AG10803 (cell line): ENCODE measurements at places on chromosomes 11 and 22.
A peak's percentile ranks its signal among the peaks of the same experiment; 100 is the strongest.

DNA sequence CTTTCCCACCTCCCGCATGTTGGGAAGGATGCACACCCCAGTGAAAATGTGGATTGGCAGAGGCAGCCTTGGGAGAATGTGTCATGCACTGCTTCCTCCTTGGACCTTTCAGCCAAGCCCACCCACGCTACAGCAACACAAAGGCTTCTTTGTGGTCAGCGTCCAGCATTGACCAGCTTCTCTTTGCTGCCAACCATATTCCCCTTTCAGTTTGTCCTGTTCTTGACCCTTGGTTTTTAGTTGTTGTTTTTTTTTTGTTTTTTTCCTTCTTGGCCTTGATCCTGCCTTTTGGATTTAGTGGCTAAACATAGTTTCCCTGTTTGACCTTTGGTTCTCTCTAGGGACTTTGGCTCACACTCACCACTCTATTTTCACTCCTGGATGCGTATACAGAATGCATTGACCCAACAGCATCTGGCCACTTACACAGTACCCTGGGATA is 573.6 kb downstream of the INSC start:
- no peak for DNase-seq

- DNase-seq: peak; percentile 16
Observed at GRCh38 chr11:1384199-1384970, 5.3 kb upstream of the BRSK2 start.

GRCh38 chr11:69683764-69684333 is 8.7 kb upstream of the LTO1 start:
- no peak for DNase-seq

- no peak for DNase-seq
Observed at GRCh38 chr11:117039900-117040299, 58.3 kb downstream of the SIK3 start.

DNA sequence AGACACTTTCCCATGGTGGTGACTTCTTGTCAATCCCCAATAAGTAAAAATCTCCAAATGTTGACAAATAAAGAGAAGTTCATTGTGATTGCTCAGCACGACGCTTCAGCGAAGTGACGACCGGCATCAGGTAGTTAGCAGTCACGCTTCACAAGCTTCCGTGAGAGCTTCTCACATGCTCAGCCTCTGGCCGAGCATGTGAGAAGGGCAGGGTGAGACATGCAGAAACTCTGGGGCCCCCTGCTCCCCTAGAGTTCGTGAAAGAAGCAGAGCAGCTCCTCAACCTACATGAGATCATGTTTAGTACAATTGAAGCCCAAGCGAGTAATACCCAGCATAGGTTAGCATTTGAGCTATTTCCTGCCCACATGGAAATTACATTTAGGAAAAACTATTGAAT is 4.4 kb upstream of the C11orf16 start:
- DNase-seq: no peak

DNA sequence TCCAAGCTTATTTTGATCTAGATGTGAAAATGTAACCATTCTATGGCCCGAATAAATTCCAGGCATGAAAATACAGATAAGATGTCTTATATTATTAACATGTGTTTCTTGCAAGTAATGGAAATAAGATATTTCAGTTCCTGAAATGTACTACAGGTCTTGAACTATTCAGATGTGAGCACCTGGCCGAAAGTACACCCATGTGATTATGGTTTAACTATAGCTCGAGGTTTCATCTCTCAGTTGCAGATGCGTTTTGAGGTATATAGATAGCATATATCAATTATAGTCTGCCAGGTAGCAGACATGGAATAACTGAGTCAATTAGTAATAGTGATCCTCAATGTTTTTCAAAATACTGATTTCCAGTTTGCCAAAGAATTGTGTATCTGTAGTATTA is 68.3 kb downstream of the DDIAS start:
- no peak for DNase-seq

GRCh38 chr11:128523641-128524040 is 63.7 kb downstream of the ETS1 start:
- peak; percentile 95 for DNase-seq

DNA sequence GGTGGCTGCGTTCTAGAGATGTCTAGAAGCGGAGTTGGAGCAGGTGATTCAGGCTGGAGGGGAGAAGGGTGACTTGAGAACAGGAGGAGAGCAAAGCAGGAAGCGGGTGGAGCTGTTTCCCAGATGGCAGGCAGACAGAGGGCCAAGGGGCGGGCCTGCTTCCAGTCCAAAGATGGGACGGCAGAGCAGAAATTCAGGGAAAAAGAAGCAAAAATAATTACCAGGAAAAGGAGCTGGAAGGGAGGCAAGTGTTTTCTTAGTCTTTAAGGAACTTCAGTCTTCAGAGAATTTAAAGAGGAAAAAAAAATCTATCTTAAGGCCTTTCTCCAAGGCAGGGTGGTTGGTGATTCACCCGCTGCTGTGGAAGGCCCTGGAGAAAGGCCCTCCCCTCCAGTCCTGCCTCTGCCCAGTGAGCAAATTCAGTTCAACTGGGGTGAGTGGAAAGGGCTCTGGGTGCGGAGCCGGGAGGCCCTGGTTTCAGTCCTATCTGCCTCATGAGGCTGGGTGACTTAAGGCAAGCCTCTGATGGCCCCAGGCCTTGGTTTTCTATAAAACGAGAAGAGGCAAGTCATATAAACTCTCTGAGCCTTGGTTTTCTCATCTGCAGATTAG is 4.5 kb upstream of the CREB3L1 start:
- DNase-seq: peak; percentile 84

DNA sequence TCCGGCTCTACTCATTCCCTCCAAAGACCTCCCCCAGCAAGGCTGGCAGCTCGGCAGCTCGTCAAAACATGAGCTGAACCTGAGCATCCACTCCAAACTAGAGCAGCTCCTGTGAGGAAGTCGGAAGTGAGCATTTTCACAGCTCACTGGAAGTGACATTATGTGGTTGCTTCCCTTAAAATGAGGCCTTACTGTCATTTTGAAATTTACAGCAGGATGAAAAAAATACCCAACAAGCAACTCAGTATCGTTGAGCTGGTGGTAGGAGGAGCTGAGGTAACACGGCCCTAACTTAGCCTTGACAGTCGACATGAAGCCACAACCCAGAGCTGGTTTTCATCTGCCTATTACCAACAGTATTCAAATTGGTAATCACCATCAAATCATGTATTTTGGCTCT is 38.0 kb upstream of the ARFGAP3 start:
- DNase-seq: peak; percentile 5

DNA sequence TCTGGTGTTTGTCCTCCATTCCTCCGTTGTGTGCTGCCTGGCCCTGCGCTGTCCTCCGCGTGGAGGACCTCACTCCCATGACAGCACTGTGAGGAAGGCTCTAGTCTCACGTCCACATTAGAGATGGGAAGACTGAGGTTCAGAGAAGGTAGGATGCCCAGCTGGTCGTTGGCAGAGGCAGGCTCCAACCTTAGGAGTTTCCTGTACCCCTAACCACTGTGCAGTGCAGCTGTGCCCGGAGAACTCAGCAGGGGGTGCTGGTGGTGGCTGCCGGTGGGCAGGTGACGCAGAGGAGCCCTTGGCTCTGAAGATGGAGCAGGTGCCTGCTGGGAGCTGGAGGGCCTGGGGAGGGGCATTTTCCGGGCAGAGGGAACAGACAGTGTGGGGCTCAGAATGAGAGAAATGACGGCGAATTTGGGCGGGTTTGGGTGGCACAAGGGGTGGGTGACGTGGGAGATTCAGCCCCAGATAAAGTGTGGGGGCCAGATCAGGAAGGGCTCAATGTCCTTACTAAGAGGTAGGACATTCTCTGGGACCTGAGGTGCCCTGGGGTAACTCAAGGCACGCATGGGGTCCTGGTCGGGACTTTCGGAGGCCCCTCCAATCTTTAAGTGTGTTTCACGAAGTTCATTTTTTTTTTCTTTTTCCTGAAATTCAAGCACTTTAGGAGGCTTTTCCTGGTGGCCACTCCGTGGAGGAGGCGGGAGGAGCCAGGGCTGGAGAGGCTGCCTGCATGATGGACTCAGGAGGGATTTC is 535.0 kb downstream of the TBC1D22A start:
- no peak for DNase-seq

GRCh38 chr11:78685156-78685555 is 110.5 kb upstream of the NARS2 start:
- no peak for DNase-seq

DNA sequence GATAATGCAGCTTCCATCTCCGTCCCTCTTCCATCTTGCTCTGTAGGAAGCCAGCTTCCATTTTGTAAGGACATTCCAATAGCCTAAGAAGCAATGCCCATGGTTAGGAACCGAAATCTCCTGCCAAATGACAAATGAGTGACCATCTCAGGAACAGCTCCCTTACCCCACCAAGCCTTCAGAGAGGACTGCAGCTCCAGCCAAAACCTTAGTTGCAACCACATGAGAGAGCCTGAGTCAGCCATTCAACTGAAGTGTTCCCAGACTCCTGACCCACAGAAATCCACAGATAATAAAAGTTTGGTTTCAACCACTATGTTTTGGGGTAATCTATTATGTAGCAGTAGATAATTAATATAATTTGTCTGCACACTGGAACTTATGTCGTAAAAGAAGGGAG is 51.7 kb upstream of the LDLRAD3 start:
- no peak for DNase-seq

DNA sequence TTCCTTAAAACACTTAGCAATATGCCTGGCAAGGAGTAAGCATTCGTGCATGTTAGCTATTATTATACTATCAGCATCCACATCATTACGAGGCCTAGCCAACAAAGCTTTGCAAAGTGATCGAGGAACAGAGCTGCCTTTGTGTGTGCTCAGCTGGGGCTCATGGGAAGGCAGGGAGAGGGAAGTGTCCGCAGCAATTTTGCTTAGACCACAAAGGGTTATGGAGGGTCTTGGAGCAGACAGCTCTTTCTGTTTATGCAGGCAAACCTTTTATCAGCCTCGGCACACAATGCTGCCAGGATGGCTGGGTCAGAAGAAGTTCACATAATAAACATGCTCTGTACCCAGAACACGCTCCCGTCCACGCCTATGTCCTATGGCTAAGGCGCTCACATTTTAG is 10.9 kb upstream of the DKK3 start:
- DNase-seq: peak; percentile 41

DNA sequence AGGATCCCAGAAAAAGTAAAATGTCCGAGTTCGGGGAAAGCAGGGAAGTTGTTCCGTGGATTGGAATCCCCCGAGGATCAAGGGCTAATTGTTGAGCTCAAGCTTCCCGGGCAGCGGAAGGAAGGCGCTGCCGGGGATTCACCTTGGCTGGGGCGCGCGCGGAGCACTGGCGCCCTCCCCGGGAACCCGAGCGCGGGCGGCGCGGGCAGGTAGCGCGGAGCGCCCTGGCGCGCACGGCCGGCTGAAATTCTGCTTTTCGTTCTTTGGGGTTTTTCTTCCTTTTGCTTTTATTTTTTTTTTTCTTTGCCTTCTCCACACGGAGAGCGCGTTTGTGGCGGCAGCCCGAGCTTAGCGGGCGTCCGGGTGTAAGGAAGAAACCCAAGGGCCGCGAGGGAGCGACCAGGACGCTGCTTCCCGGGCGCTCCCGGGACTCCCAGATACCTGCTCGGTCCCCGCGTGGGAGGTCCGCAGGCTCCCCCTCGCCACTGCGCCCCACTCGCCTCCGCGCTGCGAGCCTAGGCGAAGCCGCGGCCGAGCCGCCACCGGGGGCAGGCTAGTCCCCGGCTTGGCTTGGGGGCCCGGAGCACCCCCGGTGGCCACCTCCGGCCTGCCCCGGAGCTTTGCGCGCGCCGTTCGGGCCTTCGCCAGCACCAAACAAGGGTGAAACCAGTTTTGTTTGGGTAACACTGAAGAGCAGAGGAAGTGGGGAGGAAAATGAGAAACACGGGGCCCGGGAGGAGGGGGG is 4.8 kb upstream of the IGF2 start:
- DNase-seq: no peak

- no peak for DNase-seq
Observed at GRCh38 chr22:27133019-27133431, 475.6 kb downstream of the MIAT start.

DNA sequence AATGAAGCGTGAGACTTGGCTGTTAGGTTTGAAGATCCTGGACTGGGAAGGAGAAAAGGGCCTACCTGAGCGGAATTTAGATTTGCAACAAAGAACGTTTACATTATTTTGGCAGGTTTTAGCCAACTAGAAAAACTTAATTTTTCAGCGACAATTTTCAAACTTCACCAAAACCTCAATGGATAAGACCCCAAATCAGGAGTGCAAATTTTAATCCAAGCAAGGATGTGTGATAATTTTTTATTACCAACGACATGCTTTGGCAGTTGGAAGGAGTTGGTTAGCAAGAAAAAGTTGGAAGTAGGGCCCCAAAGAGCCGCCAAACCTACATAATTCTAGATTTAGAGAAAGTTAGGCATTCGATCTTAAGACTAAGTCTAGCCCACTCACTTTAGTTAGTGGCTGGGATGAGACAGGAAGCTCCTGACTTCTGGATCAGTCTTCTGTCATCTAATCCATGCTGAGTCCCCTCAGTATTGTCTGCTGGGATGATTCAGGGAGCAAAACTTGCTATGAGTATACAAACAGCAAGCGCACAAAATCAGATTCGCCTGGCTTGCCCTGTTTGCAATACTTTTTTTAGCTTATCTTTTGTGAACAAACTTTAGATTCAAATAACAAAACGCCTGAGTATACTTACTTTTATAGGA is 787 bp upstream of the RDX start:
- no peak for DNase-seq

DNA sequence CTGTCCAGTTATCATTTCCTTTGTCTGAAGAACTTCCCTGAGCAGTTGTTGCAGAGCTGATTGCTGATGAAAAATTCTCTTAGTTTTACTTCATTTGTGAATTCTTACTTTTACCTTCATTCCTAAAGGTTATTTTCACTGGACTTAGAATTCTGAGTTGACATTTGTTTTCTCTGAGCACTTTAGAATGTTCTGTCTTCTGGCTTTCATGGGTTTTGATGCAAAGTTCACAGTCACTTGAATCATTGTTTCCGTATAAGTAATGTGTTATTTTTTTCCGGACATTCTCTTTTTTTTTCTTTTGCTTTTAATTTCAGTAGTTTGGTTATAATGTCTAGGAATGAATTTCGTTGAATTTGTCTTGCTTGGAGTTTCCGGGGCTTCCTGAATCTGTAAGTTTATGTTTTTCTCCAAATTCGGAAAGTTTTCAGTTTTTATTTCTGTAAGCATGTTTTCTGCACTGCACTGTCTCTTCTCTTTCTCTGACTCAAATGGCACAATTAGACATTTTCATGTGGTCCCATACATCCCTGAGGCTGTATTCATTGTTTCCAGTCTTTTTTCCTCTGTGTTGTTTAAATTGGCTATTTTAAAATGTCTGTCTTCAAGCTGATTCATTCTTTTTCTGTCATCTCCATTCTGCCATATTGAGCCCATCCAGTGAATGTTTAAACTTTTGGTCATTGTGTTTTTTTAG is 68.5 kb upstream of the NARS2 start:
- no peak for DNase-seq

GRCh38 chr11:56103210-56103737 is at the start of gene OR8H2:
Gene OR8H2, plus strand, starts transcription at chr11:56103687. Its CDS starts 1,356 bp downstream, at chr11:56105043.
- DNase-seq: no peak

GRCh38 chr11:97269527-97269926 is 879.7 kb downstream of the JRKL start:
- no peak for DNase-seq

DNA sequence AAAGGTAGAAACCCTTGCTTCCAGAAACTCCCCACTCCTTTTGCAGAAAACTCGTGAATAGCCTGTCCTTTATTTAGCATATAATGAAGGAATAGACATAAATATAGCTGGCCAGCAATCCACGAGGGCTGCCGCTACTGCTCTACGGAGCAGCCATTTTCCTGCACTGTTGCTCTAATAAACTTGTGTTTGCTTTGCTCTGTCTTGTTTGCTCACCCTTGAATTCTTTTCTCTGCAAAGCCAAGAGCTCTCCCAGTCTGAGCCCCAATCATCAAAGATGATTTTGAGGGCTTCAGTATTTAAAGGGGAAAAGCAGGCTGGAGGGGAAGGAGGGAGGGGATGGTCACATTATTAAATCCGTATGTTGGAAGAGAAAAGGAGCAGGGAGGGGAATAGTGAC is 16.6 kb upstream of the CHKA start:
- DNase-seq: no peak

- no peak for DNase-seq
Observed at GRCh38 chr11:43010042-43010441, 301.8 kb upstream of the API5 start.
